ENCODE measurements at places on chromosomes 2 and 18. TPM values are rescaled to one million over a fixed set of nuclear protein-coding genes. Genes with fewer than 3 reads are reported as not detected.

DNA sequence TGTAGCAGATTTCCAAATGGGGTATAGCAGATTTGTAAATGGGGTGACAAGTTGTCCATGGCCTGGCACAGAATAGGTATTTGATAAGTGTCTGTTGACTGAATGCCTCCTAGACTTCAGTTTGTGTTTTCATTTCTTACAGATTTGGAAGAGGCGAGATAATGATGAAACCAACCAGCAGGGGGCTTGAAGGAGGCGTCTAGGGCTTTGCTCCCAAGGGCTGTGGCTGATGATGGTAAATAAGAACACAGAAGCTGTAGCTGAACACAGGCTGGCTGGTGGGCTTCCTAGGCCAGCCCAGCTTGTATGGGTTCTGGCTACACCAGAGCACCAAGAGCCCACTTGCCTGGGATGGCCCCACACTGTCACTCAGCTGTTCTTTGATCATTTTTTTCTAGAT, 19.4 kb downstream of the SFTPB start:
- DNase-seq, result no peak

SERPINB4 gene
- total RNA-seq, result not detected

CD8B gene
- total RNA-seq, result 1.2 TPM

TNFRSF11A gene
- total RNA-seq, result 1.2 TPM

UGT1A9 gene
- total RNA-seq, result not detected

- DNase-seq, result no peak
These were observed 81.5 kb downstream of the LDLRAD4 start for GRCh38 chr18:13300029-13300428.

- DNase-seq, result no peak
These were observed 164.1 kb downstream of the SLC8A1 start for GRCh38 chr2:40287773-40288172.

- no peak for DNase-seq
These were observed 396.1 kb upstream of the RAB12 start for GRCh38 chr18:8212896-8213780.

DNA sequence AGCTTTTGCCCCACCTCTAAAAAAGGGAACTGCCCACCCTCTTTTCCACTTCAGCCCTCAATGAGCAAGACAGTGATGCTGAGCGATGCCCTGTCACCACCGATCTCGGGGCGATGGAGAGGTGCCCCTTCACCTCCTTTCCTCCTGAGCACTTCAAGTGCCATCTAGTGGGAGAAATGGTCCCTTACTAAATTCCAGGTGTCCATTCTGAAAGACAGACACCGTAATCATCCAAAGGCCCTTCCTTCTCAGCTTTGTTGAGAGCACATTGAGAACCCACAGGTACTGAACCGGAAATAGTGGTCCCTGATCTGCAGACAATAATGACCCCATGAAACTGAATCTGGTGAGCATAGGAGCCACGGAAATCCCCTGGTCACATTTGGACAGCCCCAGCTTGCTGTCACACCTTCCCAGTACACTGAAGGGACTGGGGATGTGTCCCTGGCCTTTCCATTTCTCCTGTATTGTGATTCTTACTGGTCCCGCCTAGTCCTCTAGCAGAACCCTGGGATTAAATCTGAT, 38.5 kb downstream of the KCTD18 start:
- DNase-seq, result no peak

DNA sequence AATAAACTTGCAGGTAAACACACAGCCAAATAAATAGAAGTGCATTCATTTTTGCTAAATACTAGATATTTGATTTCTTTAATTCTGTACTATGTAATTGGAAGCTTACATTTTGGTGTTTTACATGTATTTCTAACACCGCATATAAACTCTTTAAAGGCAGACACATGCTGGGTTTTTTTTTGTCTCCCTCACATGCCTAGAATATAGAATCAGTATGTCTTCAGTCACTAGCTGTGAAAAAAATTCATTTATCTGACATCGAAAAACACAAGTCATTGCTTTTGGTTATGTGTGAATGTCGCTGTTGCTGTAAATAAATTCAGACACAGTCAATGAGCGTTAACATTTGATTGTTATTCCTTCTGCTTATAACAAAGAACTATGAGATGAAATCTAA, 1101.0 kb downstream of the DPP10 start:
- no peak for DNase-seq

- no peak for DNase-seq
These were observed 51.7 kb downstream of the CABYR start for GRCh38 chr18:24190590-24190989.

DLX2 gene
- total RNA-seq, result not detected

GAD1 gene
- not detected for total RNA-seq

- DNase-seq, result peak; percentile 76
These were observed 3.5 kb upstream of the EMILIN1 start for GRCh38 chr2:27074738-27075565.

FNDC4 gene
- 1.8 TPM for total RNA-seq

- no peak for DNase-seq
These were observed 4.9 kb downstream of the KCNK3 start for GRCh38 chr2:26697425-26697824.

DNA sequence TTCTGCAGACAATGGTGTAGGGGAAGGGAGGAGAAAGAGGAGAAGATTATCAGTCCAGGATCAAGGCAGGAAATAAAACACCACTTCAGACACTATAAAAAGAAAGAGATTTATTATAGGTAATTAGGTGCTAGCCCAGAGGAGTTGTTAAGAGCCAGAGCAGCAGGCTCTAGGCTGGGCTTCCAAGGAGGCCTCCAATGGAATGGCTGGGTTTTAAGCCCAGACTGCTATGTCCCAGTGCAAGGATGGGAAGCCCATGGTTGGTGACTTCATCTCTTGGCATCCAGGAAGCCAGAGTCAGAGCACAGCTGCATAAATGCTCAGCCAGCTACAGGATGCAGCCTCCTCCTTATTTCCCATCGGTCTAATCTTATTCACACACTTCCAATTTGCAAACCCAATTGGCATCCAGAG, 95.6 kb downstream of the LAMA3 start:
- DNase-seq, result no peak

TRIP12 gene
- total RNA-seq, result 194 TPM

- peak; percentile 42 for DNase-seq
These were observed 46.5 kb downstream of the DPP10 start for GRCh38 chr2:114488841-114489530.

DNA sequence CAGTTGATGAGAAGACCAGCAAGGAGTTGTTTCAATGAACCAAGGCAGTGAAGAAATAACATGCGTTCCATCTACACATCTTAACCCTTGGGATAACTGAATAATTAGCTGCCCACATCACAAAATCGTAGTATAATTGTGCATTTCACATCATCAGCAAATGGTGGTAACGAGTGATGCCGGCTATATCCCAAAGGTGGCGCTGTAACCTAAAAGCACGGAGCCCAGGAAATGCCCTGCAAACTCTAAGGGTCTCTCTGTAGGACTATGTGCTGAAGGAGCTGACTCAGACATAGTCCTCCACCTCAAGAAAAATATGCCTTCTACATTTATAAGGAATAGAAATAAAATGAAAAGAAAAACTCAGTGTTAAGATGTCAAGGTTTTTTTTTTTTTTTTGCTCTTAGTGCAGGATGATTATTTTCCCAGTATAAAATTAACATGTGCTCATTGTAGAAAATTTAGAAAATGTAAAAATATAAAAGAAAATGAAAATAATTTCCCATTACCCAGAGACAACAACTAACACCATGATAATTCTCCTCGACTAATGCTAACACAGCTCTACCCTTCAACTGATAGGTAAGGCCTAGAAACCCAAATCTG, 23.1 kb upstream of the DSG3 start:
- no peak for DNase-seq

GRCh38 chr2:57141269-57141668, 905.3 kb upstream of the VRK2 start:
- no peak for DNase-seq

DNA sequence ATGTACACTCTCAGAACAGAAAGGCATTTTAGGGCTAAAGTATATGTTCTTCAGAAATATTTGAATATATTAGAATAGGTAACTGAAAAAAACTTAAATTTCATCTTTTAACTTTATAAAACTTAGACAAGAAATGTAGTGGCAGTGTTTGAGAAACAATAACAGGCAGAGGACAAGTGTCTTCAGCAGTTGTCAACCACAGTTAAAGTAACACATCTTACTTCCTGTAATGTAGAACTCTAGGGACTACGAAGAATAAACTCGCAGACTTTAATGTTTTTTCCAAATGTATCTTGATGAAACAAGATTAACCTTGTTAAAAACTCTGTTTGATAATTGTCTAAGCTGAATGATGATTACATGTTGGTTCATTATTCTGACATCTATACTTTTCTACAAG, 50.7 kb downstream of the RMDN2 start:
- DNase-seq, result no peak

- DNase-seq, result no peak
These were observed 165.9 kb downstream of the ZFP36L2 start for GRCh38 chr2:43060390-43061016.

- no peak for DNase-seq
These were observed 852.3 kb upstream of the CRIM1 start for GRCh38 chr2:35503311-35503710.

DNA sequence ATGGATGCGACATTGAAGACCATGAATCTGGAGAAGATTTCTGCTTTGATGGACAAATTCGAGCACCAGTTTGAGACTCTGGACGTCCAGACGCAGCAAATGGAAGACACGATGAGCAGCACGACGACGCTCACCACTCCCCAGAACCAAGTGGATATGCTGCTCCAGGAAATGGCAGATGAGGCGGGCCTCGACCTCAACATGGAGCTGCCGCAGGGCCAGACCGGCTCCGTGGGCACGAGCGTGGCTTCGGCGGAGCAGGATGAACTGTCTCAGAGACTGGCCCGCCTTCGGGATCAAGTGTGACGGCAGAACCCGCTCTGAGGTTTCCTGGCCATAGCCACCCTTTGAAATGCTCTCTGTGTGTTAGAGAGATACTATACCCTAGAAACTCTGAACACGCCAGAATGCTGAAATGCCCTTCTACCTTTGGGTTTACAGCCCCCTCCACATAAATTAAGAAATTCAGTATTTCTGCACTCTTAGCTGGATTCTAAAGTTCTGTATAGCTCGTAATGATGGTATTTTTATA, 659 bp downstream of the CHMP1B start:
- peak; percentile 36 for DNase-seq

Data from left ventricle myocardium superior (tissue), 1 donor.